ENCODE measurements at places on chromosomes 5 and 9.

DNA sequence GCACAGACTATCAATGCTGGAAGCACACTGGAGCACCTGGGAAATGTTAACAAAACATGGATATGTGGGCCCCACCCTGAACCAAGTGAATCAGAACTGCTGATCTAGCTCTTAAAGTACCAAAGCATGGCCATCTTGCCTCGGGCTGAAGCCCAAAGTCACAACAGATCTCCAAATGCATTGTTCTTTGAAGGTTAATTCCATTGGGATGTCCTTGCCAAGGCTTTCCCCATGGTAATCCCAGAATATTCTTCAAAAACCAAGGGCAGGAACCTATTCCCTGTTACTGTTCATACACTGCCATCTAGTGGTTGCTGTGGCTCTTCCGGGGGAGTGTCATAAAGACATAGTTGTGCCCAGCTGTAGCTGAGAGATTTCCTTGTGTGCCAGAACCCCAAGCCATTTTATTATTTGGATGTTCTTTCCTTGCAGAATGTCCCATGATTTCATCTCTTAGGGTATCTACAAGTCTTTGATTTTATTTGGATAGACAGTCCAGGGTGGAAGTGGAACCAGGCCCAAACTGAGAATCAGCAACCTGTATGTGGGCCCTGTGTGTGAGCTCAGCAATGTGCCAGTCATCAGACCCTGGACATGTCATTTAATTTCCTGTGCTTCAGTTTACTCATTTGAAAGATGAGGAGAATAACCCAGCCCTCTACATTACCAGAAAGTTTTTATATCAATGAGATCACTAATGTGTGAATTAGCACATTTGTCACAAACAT, 290.0 kb downstream of the ACTL7B start:
- no peak for DNase-seq

- DNase-seq = no peak
Measured at GRCh38 chr5:109105631-109106267, 304.0 kb downstream of the PJA2 start.

- DNase-seq = no peak
Measured at GRCh38 chr9:69130456-69131441, 43.3 kb upstream of the TJP2 start.

GRCh38 chr9:19140259-19140658, 13.0 kb upstream of the PLIN2 start:
- no peak for DNase-seq

- DNase-seq = no peak
Measured at GRCh38 chr9:38346811-38347210, 45.7 kb upstream of the ALDH1B1 start.

DNA sequence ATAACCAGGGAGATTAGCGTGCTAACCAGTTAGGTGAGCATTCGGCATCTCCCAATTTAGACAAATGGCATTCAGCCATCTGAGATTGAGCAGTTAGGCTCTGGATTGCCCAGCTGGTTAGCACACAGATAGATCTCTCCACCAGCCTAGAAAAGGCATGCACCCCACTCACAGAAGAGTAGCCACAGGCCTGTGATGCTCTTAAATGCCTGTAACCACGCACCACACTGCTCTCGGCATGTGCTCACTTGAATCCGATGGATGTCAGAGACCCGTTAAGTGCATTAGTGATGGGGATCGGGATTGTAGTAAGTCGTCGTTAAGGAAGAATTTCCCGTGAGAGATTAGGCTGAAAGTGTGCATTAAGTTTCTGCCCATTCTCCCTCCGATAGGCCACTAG, 23.0 kb downstream of the MARCHF6 start:
- no peak for DNase-seq

DNA sequence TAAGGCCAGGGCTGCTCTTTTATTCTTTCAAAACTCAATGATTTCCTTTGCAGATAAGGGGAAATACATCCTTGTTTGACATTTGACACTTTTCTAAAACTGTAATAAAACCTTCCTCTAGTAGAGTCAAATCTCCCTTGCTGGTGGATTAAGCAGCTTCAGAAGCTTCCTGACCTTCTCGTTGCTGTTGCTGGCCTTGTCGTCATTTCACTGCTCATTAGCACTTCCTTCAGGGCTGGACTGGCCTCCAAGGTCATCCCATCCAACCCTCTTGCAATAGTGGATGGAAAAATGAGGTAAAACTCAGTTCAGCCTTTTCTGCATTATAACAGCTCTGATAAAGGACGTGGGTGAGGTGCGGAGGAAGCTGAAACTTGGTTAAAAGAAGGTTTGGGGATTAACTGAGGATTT, 1.1 kb upstream of the ADAMTSL1 start:
- no peak for DNase-seq

DNA sequence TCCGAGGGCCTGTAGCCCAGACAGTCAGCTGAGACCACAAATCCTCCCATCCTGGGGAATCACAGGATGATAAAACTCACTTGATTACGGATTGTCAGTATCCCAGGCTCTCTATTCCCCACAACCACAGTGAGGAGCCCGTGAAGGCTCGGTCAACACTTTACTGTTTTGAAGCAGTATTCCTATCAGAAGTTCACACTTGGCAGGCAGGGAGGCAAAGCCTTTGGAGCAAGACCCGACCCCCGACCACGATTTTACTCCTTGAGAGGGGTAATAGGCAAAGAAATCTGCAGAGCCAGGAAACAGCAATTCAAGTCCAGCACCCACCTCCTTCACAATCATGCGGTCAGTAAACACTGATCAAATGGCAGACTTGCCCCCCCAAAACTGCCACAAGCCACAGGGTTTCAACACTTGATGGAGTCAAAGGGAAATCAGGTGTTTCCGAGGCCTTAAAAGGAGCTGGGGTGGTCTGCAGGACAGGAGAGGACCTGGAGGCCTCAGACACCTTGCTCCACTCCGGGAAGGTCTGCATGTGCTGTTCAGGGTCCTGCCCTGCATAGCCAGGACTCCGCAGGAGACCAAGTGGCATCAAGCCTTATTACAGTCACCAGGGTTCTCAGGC, 25.2 kb downstream of the BICD2 start:
- no peak for DNase-seq

GRCh38 chr9:14978022-14979000, 68.1 kb upstream of the FREM1 start:
- no peak for DNase-seq

DNA sequence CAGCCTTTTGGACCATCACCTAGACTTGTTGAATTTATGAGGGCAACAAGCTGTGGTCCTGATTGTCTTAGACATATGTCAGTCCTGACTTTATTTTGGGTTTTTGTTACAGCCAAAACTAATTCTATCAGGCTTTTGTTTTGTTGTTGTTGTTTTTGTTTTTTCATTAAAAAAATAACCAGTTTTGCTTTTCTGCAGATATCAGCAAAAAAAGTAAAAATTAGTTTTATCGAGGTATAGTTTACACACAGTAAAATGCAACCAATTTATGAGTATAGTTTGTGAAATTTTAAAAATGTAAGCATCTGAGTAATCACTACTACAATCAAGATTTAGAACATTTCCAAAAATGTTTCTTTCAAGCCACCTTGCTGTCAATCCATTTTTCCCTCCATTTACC, 48.9 kb downstream of the WDR70 start:
- DNase-seq = no peak

GRCh38 chr9:74551266-74551665, 54.1 kb downstream of the RORB start:
- no peak for DNase-seq

DNA sequence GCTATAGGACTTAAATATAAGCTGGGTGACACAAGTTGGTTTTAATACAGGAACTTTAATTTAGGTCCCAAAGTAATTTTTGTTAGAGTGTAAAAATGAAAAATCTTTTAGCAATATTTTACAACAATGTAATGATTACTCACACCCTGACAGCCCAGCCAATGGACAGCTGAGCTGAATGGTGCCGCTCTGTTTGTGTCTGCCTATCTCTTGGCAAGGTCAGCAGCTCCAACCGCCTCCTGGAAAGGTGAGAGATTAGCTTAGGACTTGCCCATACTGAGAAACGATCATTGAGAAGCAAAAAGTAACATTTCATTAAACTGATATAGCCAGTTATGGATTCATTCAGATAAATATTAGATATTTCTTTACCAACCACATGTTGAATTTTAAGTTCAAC, 463.6 kb upstream of the CD180 start:
- no peak for DNase-seq
